ENCODE measurements at places on chromosomes 13 and 19. TPM values are rescaled to one million over a fixed set of nuclear protein-coding genes. Genes with fewer than 3 reads are reported as not detected.

GRCh38 chr13:99012539-99012938, 34.7 kb upstream of the DOCK9 start:
- peaks cover 27% of the 10 kb centered on the region for H3K4me1 ChIP-seq
- H3K4me3 ChIP-seq: no peak overlapping the region
- no peaks in the 10 kb centered on the region for H3K27me3 ChIP-seq
- no peak overlapping the region for H3K27ac ChIP-seq
- no peaks in the 10 kb centered on the region for H3K36me3 ChIP-seq
- no peak for DNase-seq

DNA sequence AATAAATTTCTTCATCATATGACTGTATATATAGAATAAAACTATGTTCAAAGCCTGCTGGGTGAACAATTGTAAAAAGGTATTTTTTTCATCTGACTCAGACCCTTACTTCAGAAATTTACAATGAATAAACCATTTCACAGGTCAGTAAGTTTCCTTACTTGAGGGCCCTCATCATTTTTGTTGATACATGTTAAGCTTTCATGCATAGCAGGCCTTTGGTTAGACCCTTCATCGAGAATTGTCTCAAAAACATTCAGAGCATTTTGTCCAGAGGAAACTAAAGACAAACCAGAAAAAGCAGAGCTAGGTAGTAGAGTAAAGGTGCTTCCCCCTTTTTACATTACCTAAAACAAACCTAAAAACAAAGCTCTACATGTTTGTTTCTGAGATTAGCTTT, 46.2 kb downstream of the FNDC3A start:
- DNase-seq: no peak
- H3K36me3 ChIP-seq: no peaks in the 10 kb centered on the region
- no peak overlapping the region for H3K4me3 ChIP-seq
- no peaks in the 10 kb centered on the region for H3K27me3 ChIP-seq
- no peak overlapping the region for H3K27ac ChIP-seq

Gene APOE
- total RNA-seq: 4.5 TPM

DNA sequence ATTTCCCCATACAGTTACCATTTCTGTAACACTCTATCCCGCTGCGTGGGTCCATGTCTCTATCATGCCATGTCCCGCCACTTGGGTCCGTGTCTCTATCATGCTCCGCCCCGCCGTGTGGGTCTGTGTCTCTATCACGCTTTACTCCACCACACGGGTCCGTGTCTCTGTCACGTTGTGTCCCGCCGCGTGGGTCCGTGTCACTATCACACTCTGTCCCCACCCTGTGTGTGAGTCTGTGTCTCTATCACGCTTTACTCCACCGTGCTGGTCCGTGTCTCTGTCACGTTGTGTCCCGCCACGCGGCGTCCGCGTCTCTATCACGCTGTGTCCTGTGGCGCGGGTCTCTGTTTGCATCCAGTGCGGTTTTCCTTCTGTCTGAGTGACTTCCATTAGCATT, 11.6 kb downstream of the ADPRHL1 start:
- no peak for DNase-seq
- H3K4me3 ChIP-seq: no peak overlapping the region
- H3K36me3 ChIP-seq: no peaks in the 10 kb centered on the region
- H3K27ac ChIP-seq: no peak overlapping the region
- H3K27me3 ChIP-seq: no peaks in the 10 kb centered on the region

Gene TMEM59L
- 0.25 TPM for total RNA-seq

GRCh38 chr13:59475911-59476310, 687.8 kb downstream of the DIAPH3 start:
- no peaks in the 10 kb centered on the region for H3K4me1 ChIP-seq
- H3K4me3 ChIP-seq: no peak overlapping the region
- no peaks in the 10 kb centered on the region for H3K27me3 ChIP-seq
- DNase-seq: no peak
- no peak overlapping the region for H3K27ac ChIP-seq

Gene GPR12
- total RNA-seq: not detected

DNA sequence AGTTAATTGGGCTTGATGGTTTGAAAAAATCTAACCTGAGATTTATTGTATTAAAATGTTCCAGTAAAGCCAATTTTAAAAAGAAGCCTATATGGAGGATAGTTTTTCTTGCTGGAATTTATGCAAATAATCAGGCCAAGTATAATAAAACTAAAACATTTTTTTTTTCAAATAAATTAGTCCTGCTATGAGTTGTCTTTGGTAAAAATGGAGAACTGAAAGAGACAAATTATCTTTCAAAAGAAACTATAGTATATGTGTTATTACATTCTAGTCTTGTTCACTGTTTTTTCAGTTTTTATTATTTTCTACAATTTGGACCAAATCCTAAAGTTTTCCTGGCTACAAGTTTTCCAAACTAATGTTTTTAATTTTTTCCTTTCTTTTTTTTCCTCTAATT, 468.9 kb downstream of the UQCRFS1 start:
- no peak overlapping the region for H3K4me3 ChIP-seq
- no peaks in the 10 kb centered on the region for H3K4me1 ChIP-seq
- H3K36me3 ChIP-seq: no peaks in the 10 kb centered on the region
- H3K27ac ChIP-seq: no peak overlapping the region
- no peak for DNase-seq

GRCh38 chr19:23394511-23394910, 760 bp downstream of the ZNF91 start:
- peaks cover 33% of the 10 kb centered on the region for H3K4me1 ChIP-seq
- peak overlapping the region; percentile 90 for H3K4me3 ChIP-seq
- DNase-seq: peak; percentile 39
- no peaks in the 10 kb centered on the region for H3K27me3 ChIP-seq

Gene DNAAF3
- total RNA-seq: not detected

- no peak overlapping the region for H3K27ac ChIP-seq
- no peak for DNase-seq
- peaks cover 27% of the 10 kb centered on the region for H3K4me1 ChIP-seq
- H3K36me3 ChIP-seq: no peaks in the 10 kb centered on the region
- H3K4me3 ChIP-seq: no peak overlapping the region
Observed at GRCh38 chr19:43444531-43445287, 20.7 kb downstream of the LYPD3 start.

Gene AMER2
- not detected for total RNA-seq

DNA sequence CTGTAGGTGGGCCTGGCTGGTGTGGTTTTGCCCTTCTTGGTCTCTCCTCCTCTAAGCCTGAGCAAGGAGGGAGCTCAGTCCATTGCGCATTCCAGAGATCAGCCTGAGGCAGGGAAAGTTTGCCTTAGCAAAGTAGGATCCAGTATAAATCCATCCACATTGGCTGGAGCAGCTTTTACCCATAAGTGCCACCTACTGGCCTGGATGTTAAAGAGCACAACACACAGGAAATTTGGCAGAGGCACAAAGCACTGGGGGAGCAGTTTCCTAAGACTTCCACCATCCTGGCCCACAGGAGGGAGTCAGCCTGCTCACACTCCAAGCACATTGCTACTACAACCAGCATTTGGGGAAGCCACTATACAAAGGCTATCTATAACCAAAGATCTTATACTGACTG, 1124.2 kb downstream of the SLITRK1 start:
- no peaks in the 10 kb centered on the region for H3K27me3 ChIP-seq
- no peak for DNase-seq
- no peak overlapping the region for H3K27ac ChIP-seq
- H3K36me3 ChIP-seq: no peaks in the 10 kb centered on the region

DNA sequence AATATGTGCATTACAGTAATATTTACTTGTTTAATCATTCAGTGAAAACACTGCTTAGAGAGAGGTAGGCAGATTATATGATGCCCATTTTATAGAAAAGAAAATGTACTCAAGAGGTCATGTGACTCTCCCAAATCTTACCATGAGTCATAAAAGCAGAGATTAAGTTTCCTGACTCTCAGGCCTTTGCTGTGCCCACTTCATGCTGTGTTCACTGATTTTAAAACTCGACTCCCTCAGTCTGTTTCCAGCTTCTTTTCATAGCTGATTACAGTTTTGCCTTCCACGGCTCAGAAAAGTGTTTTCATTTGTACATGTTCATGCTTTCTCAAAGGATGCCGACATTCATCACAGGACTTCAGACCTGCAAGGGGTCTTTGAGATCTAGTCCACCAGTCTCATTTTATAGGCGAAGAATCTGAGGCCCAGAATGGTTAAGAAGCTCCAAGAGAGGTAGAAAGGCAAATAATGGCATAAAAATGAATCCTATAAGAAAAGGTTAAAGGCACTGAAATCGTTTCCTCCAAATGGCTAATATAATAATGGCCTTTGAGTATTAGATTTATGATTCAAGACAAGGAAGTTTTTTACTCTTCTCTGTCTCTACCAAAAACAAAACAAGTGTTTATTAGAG, 9.0 kb upstream of the IPO5 start:
- H3K4me1 ChIP-seq: no peaks in the 10 kb centered on the region
- H3K4me3 ChIP-seq: no peak overlapping the region
- no peak for DNase-seq
- H3K27me3 ChIP-seq: no peaks in the 10 kb centered on the region
- H3K27ac ChIP-seq: no peak overlapping the region
- H3K36me3 ChIP-seq: no peaks in the 10 kb centered on the region

DNA sequence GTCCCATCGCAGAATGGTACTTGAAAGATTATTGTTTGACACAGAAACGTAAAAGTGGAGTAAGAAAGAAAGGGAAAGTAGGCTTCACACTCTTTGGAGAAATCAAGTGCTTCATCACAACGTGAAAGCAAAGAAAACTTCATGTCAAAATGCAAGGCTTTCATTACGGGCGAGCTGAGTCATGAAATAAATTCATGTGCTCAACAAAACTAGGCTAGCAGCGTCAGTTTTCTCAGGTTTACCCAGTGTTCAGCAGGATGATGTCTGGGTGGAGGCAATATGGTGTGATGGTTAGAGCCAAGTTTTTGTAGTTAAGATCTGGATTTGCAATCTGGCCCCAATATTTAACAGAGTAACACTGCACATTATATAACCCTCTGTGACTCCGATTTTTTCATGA, 128.0 kb downstream of the TRPC4 start:
- no peaks in the 10 kb centered on the region for H3K36me3 ChIP-seq
- H3K27me3 ChIP-seq: no peaks in the 10 kb centered on the region
- H3K4me3 ChIP-seq: no peak overlapping the region
- no peak for DNase-seq
- no peaks in the 10 kb centered on the region for H3K4me1 ChIP-seq
- no peak overlapping the region for H3K27ac ChIP-seq
